GM10248 (cell line): ENCODE measurements at places on chromosomes 4 and X.

DNA sequence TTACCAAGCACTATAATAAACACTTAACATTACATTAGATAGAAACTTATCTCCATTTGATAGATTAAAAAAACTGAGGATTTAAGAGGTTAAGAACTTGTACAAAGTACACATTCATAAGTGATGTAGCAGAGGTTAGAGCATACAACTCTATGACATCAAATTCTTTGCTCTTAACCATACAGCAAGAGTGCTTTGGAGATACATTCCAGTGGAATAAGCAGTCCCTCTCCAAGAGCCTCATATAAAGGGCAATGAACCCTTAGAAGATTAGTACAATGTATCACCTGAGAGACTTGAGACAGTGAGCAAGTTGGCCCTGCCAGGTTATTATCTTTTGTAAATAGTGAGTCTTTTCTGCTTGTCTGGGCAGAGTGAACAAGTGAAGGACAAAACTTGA lies 600.4 kb upstream of the CT83 start:
- DNase-seq = no peak

- DNase-seq = no peak
Observed at GRCh38 chrX:130826249-130826648, 76.8 kb downstream of the ENOX2 start.

DNA sequence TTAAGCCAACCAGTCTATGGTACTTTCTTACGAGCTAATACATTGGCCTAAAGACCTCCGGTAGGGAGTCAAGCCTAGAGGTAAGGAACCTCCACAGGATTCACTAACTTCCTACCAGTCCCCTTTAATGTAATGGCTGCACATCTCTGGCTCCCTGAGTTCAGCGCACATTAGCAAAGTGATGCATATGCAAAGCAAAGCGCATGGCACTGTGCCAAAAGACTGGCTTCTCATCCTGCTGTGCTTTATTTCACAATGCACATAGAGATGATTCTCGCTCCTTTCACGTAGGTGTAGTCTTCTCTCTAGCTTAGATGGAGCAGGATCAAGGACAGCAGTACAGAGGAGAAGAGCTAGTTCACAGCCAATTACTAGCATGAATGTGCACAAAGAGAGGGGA lies 14.6 kb upstream of the CLTRN start:
- DNase-seq = no peak

DNA sequence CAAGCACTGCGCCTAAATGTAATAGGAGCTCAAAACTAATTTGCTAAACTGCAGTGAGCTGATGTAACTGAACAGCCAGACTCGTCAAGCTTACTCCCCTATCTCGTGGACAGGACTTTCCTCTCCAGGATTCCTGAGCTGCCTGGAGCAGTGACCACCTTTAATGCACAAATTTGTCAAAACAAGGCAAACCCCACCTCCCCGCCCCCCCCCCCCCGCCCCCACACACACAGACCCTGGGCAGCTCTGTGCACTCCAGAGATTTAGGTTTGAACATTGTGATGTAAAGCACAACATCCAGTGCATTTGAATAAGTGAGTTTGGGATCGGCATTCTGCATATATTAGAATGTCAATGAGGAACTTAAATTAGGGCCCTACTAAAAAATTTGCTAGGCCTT lies 77.7 kb upstream of the DHX15 start:
- no peak for DNase-seq

GRCh38 chr4:128782875-128783614 lies 26.5 kb upstream of the JADE1 start:
- DNase-seq = no peak

GRCh38 chr4:146269228-146269653 lies 54.9 kb downstream of the REELD1 start:
- DNase-seq = no peak

DNA sequence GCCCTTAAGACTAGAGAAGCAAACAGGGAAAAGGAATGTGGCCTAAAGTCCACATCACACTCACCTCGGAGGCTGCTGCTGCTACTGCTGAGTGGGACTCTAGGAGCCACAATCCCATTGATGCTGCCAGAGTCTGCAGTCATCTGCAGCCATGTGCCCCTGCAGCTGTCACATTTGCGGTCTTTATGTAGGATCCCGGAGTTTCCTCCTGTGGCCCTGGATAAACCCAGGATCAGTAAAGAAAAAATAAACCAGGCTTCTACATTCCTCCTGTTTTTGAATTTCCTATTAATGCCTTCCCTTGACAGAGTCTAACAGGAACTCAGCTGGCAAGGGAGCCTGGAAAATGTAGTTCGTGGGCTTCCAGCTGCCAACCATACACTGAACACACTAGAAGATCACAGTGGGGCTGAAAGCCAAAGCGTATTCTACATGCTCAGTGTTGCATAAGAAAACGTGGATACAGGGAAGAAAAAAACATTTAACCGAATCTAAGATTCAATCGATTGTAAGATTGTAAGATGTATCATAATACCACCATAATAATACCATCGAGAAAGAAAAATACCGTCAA lies 10.3 kb upstream of the PHEX start:
- DNase-seq = no peak

DNA sequence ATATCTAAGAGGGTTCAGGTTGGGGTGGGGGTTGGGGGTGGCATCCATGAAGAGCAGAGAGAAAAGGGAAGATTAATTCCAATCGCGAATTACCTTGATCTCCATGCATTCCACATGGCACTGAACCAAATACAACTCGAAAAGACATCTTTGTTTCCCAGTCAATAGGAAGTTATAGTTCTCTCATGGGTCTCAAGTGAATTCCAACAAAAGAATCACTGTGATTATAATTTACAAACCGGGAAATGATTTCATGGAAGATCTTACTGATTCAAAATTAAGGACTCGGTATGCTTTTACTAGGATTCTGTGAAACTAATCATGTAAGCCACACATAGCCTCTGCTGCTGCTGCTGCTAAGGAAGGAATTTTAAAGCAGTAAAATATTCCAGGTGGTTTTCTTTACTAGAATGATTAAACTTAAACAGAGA lies 26.6 kb upstream of the AMELX start:
- DNase-seq = no peak

GRCh38 chr4:13543839-13544605 lies at the start of gene NKX3-2:
Gene NKX3-2 (minus strand): TSS chr4:13544508. CDS start chr4:13544414, 94 bp downstream.
- DNase-seq = peak; percentile 28

GRCh38 chrX:16112428-16112827 lies 10.9 kb upstream of the GRPR start:
- DNase-seq = no peak

- DNase-seq = no peak
Observed at GRCh38 chr4:37124800-37125199, 119.7 kb upstream of the NWD2 start.

- no peak for DNase-seq
Observed at GRCh38 chr4:86959588-86960500, 25.0 kb downstream of the AFF1 start.

DNA sequence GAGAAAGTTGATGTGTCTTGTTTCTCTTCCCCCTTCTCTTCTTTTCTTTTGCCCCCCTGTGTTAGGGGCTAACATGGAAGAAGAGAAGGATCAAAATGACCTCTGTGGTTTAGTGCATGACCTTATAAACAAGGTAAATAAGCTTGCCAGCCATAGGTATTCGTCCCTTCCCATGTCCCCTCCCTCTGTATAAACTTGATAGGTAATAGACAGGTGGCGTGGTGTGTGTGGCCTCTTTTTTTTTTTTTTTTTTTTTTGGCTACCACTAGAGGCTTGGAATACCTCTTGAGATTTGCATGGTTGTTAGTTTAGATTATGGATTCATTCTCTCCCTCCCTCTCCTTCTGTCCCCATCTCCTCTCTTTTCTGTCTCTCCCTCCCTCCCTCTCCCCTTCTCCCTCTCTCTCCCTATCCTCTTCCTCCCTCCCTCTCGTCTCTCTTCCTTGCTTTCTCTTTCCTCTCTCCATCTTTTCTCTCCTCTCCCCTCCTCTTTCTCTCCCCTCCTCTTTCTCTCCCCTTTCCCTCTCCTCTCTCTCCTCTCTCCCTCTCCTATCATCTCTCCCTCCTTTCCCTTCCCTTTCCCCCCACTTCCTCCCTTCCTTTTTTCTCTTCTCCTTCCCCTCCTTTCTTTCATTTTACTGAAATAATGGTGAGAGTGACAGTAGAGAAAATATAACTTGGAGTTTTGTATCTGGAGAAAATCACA lies 134.4 kb downstream of the AFF1 start:
- no peak for DNase-seq

GRCh38 chr4:107319386-107319785 lies 283.3 kb upstream of the DKK2 start:
- no peak for DNase-seq

- no peak for DNase-seq
Observed at GRCh38 chr4:80560337-80560736, 224.8 kb downstream of the CFAP299 start.

GRCh38 chr4:109077505-109077904 lies 225.0 kb downstream of the COL25A1 start:
- no peak for DNase-seq

DNA sequence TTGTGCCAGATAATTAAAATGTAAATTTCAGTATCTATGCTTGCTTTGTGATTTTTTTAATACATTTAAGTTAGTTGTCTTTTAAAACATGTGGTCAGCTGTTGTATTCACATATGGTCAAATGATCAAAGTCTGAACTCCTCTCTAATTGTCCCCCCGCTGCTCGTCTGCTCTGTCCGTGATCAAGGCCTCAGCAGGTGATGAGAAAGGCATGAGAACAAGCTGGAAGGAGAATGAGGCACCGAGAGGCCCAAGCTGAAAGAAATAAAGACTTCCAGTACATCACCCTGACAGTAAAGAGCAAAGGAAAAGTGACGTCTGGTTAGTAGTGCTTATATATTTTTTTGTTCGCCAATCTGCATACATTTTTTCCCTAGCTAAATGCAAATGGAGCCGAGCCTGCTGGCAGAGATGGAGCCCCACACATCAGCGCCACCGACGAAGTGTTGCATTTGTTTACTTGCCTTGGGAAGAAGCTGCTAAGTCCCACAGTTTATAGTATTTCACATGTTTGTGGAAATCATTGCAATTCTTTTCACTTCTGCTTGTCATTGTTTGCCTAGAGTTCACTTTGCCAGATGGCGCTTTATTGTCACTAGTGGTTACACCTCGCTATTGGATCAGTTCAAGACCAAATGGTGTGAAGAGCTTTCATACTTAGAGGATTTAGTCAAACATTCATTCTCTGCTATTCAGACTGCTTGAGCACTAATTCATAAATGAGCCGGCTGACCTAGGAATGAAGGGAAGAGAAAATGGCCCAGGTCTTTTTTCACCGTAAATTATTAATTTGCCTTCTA lies 181.5 kb downstream of the ZIC3 start:
- no peak for DNase-seq

GRCh38 chr4:62560858-62561257 lies 1360.7 kb downstream of the ADGRL3 start:
- no peak for DNase-seq

- no peak for DNase-seq
Observed at GRCh38 chr4:81375745-81376144, 96.0 kb downstream of the RASGEF1B start.

- DNase-seq = no peak
Observed at GRCh38 chr4:141036786-141037185, 96.5 kb downstream of the RNF150 start.

- DNase-seq = no peak
Observed at GRCh38 chrX:137482136-137482535, 83.8 kb upstream of the ZIC3 start.

GRCh38 chr4:122701965-122702364 lies 30.5 kb upstream of the BBS12 start:
- DNase-seq = no peak

DNA sequence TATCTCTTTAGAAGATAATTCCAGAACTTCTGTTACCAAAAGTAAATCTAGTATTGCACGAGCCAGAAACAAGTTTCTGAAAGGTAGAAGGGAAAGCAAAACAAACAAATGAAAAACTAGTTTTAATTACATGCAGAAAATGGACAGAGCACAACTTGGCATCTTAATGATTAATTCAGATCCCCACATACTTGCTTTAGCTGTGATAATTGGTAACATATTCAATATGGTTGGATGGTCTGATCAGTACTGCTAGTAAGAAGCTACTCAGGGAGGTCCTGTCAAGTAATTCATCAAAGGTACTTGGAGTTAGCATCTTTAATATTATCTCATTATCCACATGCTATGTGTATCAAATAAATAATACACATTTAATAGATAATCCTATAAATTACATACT lies 204.3 kb downstream of the TRAM1L1 start:
- no peak for DNase-seq

GRCh38 chr4:168586926-168587325 lies 90.1 kb downstream of the PALLD start:
- DNase-seq = no peak

GRCh38 chr4:26909369-26909768 lies 48.7 kb downstream of the STIM2 start:
- no peak for DNase-seq
